ENCODE measurements at places on chromosomes 11 and 22. TPM values are rescaled to one million over a fixed set of nuclear protein-coding genes. Genes with fewer than 3 reads are reported as not detected.

The RAB3IL1 gene
- total RNA-seq = 11.8 TPM

The DCDC1 gene
- total RNA-seq = 0.26 TPM

The CBLIF gene
- total RNA-seq = not detected

The CCDC73 gene
- total RNA-seq = not detected

The NRIP3 gene
- total RNA-seq = 6.8 TPM

The MPZL2 gene
- 0.56 TPM for total RNA-seq

The IL17RA gene
- total RNA-seq = 8.0 TPM

The WBP2NL gene
- total RNA-seq = 0.73 TPM

The HTR3B gene
- total RNA-seq = not detected

The CDON gene
- 55.9 TPM for total RNA-seq

The SCGB1A1 gene
- not detected for total RNA-seq

The SGSM1 gene
- 0.36 TPM for total RNA-seq

The SAA4 gene
- not detected for total RNA-seq

The CTSW gene
- not detected for total RNA-seq

The TSPAN4 gene
- 215 TPM for total RNA-seq
